Activated CD4-positive, alpha-beta T cell treated with anti-CD3 and anti-CD28 coated beads for 36 hours (primary cell): ENCODE measurements at places on chromosomes 7 and 10. TPM values are rescaled to one million over a fixed set of nuclear protein-coding genes. Genes with fewer than 3 reads are reported as not detected.

Gene CPED1
- total RNA-seq = not detected

Gene RBM28
- total RNA-seq = 55.0 TPM

- peaks cover 8% of the 10 kb centered on the region for H3K4me1 ChIP-seq
- no peak for DNase-seq
- H3K4me3 ChIP-seq = no peak overlapping the region
- no peaks in the 10 kb centered on the region for H3K27me3 ChIP-seq
Observed at GRCh38 chr10:119112056-119112455, 8.1 kb downstream of the DENND10 start.

- H3K36me3 ChIP-seq = no peaks in the 10 kb centered on the region
- DNase-seq = no peak
- no peak overlapping the region for H3K4me3 ChIP-seq
- H3K27ac ChIP-seq = no peak overlapping the region
- H3K4me1 ChIP-seq = peaks cover 38% of the 10 kb centered on the region
Observed at GRCh38 chr7:151433721-151434400, 6.1 kb downstream of the CRYGN start.

DNA sequence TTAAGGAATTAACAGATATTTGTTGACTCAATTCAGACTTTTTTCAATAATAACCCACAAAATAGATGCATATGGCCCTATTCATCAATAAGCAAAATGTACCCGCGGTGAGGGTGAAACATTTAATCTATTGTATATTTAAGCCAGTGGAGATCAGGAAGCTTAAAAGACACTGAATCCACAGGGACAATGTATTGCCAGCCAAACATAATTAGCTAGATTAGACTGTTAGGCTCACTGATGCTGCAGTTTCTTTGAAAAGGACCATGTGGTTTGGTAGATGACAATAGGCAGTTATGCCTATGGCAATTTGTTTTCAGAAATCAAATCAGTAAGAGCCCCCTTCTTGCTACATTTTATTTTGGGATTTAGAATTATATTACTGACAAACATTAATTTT, 87.3 kb upstream of the PLXDC2 start:
- DNase-seq = no peak
- no peaks in the 10 kb centered on the region for H3K4me1 ChIP-seq
- H3K27ac ChIP-seq = no peak overlapping the region
- no peaks in the 10 kb centered on the region for H3K27me3 ChIP-seq
- no peaks in the 10 kb centered on the region for H3K36me3 ChIP-seq
